Osteocyte (in vitro differentiated cells): ENCODE measurements at places on chromosomes 16 and 17.
A peak's percentile ranks its signal among the peaks of the same experiment; 100 is the strongest.

GRCh38 chr17:65362826-65363225, 198.6 kb downstream of the AXIN2 start:
- DNase-seq: peak; percentile 27

DNA sequence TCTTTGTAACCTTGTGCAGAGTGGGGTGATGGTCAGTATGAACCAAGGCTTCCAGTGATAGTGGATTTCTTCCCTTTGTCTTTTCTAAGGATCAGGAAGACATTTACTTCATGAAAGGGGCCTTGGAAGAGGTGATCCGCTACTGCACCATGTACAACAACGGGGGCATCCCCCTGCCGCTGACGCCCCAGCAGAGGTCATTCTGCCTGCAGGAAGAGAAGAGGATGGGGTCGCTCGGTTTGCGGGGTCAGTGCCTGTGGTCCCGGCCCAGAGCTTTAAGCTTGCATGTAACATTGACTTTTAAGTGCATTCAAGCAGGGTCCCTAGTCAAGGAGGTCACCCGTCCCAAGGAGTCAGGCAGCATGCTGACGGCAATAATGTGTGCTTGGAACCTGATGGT, 56.0 kb downstream of the MEAK7 start:
- no peak for DNase-seq

- no peak for DNase-seq
Measured at GRCh38 chr17:49566668-49567071, 9.0 kb upstream of the NXPH3 start.

- DNase-seq: no peak
Measured at GRCh38 chr17:73091770-73092522, 542 bp downstream of the SLC39A11 start.

DNA sequence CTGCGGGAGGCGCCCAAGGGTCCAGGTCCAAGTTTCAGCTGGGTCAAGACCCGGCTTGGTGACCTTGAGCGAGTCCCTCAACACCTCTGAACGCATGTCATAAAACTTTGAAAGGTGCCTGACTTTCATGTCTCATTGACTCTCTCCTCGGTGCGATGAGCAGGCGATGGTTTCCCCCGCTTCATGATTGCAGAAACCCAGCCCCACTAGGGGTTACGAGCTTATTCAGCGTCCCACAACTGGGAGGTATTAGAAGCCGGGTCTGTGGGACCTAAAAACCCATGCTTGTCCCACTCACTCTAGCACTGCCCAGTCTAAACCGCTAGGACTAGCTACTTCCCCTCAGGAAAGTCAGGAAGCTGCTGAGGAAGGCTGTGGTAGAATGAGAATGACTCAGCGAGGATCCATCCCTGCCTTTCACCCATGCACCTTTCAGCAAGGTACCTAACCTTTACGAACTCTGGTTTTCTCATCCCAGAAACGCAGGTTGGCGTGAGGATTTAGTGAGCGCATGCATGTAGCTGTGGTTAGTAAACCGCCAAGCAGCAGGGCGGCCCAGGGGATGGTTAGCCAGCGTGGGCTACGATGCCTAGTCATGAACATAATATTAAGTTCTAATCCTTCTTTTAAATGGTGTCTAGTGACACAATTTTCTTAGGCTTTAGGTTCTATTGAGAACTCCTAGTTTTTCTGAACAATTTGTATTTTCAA, 26.2 kb upstream of the RFFL start:
- no peak for DNase-seq

DNA sequence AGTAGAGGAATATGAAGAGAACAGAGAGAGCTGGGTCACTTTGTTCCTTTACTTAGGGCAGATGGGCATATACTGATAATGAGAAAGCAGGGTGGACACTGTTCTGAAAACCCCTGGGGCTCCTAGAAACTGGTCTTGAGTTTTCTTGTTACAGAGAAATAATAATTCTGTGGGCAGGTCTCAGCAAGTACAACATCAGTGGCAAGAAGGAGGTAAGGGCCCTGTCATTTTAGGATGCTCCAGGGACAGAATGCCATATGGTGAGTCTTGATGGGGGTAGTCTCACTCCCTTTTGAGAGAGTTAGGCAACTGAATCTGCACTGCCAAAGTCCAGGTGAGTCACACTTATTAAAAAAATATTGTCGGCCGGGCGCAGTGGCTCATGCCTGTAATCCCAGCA, 102.3 kb downstream of the KCNJ2 start:
- no peak for DNase-seq

- DNase-seq: no peak
Measured at GRCh38 chr16:75116081-75116910, at the start of gene LDHD. TSS of gene LDHD (minus strand) at chr16:75116780. CDS start at chr16:75116720, 60 bp downstream.

GRCh38 chr16:89931305-89931896, 8.3 kb downstream of the TUBB3 start:
- no peak for DNase-seq

DNA sequence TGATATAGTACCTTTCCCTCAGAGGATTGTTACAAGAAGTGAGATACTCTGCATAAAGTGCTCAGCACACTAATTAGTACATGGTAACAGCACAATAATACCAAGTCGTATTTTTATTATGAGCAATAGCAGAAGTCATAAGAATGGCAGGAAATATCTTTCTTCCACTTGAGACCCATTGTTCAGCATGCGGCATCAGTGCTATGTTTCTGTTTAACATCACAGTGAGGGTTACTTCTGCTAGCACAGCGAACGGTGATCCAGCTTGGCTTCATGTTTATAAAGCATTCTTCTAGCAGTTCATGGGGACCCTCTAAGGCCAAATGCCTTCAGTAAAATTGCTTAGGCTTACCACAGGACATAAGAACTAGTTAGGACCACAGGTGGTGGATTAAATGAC, 83.1 kb downstream of the MYO1D start:
- DNase-seq: no peak

DNA sequence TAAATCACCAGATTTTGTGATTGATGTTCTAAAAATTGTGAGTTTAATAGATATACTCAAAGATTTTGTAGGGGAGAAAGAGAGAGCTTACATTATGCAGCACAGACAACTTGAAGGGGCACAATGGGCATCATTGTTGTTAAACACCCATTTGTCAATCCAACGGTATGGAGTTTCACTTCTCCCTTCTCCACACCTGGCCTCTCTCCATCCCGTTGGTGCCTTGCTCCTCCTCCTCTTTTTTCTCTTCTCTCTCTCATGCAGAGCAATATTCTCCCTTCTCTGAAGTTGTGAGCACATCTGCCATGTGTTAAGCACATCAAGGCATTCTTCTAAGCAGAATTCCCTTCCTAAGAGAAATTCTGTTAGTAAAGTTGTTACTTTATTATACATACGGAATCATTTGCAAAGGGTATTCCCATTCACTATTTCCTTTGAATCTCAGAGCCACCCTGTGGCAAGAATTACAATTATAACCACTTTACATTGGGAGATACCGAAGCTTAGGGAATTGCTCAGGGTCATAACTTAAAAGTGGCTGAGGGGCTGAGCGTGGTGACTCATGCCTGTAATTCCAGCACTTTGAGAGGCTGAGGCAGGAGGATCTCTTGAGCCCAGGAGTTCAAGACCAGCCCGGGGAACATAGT, 40.5 kb upstream of the SKAP1 start:
- DNase-seq: no peak

GRCh38 chr17:59221159-59221847, 992 bp downstream of the GDPD1 start:
- no peak for DNase-seq

GRCh38 chr16:1458336-1458976, 14.1 kb upstream of the CCDC154 start:
- no peak for DNase-seq

- no peak for DNase-seq
Measured at GRCh38 chr16:77868478-77868877, 80.1 kb downstream of the VAT1L start.

DNA sequence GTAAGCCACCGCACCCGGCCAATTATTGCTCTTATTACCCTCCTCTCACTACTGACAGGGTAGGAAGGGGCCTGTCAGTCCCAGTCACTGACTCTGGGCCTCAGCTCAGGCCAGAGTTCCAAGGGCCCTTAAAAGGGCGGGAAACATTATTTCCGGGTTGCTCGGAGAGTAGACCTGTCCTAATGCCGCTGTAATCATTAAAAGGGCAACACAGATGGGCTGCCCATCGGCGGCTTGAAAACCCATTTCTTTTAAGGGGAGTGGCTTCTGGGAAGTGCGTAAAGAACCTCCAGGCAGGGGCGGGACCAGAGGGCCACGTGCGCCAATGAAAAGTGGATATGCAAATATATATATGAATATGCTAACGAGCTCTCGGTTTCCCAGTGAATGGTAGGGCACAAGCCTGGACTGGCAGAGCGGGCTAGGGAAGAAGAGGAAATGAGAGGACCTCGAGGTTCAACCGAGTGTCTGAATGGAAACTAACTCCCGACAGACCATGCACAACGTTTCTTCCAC, 26.6 kb downstream of the PIPOX start:
- no peak for DNase-seq

DNA sequence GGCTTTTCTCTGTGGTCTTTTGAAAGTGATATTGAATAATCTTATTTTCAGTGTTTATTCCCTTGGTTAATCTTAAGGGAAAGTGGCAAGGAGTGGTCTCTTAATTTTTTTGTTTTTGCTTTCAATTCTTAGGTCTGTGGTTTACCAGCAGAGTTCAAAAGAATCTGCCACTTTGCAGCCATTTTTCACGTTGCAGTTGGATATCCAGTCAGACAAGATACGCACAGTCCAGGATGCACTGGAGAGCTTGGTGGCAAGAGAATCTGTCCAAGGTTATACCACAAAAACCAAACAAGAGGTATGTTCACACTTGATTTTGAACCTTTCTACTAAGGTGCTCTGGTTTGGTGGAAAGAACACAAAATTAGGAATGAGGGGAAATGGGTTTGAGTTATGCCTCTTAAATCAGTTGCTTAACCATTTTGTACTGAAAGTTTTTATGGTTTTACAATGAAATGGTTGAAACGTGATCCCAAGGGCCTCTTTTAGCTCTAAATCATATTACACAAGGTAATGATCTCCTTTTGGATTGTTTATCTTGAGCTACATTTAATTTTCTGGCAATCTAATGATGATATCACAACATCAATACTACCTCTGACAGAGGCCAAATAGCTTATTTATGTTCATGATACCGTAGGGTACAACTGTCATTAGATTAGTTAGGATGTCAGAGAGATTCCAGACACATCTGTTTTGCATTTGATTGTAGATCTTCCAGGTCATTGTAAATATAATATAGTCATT, 51.6 kb upstream of the CRISPLD2 start:
- no peak for DNase-seq

- DNase-seq: peak; percentile 48
Measured at GRCh38 chr16:47851146-47851545, 304.6 kb downstream of the ABCC12 start.

DNA sequence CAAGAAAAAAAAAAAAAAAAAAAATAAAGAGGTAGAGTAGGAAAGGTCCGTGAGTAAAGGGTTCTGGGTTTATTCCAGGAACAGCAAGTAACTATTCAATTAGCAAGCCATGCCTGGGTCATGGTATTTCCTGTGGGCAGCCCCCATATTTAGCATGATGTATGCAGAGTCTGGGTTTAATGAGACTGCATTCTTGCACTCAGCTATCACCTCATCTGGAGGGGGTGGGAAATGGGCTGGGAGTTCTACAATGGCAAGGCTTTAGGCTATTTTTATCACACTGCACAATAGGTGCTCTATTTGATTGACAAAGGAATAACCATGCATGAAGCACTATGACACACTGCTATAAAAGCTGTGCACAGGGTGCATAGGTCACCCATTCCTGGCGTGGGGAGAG, 104.0 kb upstream of the CCL2 start:
- no peak for DNase-seq

DNA sequence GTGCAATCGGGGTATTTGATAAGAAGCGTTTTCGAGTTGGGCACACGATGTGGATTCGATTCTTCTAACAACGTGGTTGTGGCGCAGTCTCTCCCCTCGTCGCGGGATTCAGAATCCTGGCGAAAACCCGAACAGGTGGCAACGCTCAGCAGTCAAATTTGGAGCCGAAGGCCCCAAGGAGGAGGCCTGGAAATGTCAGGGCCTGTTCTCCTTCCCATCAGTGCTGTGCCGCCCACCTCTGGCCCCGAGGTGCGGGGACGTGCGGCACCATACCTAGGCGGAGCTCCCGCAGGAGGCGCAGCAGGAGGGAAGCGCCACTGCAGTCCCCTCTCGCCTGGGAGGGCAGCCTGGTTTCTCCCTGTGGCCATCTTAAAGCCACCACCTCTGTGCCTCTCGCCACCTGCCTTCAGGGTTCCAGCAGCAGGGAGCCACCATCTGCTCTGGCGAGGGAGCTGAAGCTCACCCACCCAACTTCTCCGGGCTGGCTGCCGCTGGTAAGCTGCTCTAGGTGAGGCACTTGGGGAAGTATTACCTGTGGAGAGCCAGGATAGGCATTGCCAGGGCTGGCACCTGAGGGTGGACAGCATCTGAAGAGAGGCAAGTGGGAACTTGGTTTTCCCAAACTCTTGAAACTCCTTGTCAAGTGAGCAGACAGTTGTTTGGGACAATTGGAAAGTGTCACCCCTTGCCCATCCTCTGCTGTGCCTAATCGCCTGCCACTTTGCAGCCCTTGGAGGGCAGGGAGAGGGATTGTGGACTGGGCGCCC, 2.6 kb upstream of the AATF start:
- DNase-seq: no peak

DNA sequence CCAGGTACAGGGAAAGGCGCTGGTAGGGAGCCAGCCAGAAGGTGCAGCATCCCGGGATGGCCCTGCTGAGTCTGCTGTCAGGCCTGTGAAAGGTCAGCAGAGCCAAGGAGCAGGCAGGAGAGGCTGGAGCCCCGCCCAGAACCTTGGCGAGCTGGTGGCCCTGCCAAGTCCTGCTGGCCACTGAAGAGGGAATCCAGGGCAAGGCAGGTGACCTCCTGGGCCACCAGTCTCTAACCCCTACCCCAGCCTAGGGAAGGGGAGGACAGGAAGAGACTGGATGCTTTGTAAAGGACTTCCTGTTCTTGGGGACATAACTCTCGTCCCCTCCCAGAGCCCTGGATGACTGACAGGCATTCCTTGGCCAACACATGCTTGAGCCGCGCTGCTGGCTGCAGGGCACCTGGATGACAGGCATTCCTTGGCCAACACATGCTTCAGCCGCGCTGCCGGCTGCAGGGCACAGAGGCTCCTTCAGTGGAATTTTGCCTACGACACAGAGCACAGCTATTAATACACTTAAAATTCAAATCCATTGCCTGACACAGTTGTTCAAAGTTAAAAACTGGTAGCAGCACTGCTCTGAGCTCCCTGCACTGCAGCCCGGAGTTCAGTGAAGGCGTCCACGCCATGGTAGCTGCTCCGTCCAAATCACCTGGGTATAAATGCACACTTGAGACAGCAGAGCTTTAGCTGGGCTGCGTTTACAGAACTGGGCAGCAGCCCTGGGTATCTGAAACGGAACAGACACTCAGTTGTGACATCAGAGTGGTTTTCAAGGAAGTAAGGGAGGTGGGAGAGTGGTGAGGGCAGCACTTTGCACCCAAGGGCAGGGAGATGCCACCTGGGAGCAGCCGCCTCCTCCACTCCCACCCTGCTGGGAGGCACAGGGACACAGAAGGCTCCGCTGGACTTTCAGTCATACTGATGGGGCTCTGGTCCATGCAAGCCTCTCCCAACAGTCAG, 2.0 kb upstream of the BRICD5 start:
- DNase-seq: no peak

- DNase-seq: no peak
Measured at GRCh38 chr16:85296859-85297660, 184.8 kb upstream of the CIBAR2 start.

- no peak for DNase-seq
Measured at GRCh38 chr16:14121142-14121541, 50.0 kb downstream of the MRTFB start.
